ENCODE measurements at places on chromosomes 12 and 14.

- no peak for DNase-seq
Measured at GRCh38 chr12:96670334-96670899, 181.0 kb downstream of the CFAP54 start.

DNA sequence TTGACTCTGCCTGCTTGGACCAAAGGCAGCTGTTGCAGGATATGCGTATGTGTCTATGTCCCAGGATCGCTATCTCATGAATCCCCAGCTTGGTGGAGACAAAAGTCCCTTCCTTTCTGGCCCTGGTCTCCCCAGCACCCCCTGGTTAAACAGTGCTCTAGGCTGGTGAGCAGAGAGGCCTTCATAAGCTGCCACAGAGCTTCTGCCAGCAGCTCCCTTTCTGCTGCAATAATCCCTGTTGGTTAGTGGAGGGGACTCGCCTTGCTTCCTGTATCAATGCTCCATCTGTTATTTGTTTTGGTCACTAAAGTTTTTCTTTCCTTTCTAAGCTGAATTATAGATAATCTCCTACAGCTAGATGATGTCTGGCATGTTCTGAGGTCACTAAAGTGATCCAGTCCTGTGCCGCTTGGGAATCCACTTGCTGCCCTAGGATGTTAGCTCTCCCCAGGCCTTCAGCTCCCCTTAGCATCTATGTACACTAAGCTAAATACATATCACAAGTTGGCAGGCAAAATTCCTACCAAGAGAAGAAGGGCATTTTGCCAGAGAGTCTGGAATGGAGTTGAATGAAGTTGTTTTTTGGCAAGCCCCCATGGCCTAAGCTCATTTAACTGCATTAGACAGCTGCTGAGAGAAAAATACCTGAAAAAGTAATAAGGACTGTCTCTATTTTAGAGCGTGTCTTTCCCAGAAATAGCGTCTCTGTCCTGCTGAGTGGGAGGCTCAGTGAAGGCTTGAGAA is 47.8 kb downstream of the RDH12 start:
- no peak for DNase-seq

DNA sequence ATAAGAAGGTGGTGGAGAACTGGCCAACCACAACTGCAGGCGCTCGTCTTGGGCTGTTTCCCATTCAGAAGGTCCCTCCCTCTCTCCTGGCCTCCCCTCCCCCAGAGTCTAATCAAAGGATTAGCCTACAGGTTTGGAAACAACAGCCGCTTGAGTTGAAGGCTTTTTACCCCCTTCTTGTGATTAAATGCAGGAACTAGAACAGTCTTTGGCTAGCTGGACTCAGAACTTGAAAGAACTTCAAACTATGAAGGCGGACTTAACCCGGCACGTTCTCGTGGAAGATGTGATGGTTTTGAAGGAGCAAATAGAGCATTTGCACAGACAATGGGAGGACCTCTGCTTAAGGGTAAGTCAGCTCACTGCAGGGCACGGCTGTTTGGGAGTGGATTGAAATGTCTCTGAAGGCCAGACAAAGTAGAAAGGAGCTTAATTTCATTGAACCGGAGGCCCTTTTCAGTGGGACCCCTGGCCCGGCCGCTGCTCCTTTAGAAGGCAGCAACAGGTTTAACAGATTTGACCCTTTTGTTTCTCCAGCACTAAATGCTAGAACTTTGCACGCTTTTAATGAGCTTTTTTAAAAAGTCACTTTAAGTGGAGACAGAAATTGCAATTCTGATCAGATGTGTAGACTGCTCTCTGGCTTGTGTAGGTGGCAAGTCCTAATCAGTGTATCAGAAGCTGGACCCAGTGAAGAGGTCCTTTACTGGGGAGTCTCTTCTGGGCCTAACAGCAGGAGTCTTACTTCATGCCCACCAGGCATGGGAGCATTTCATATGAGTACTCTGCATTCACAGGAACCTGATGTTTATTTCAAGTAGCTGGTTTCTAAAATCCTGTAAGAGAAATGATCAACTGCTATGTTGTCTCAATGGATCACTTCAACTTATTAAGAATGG is 107.7 kb downstream of the ESR2 start:
- DNase-seq, result no peak

DNA sequence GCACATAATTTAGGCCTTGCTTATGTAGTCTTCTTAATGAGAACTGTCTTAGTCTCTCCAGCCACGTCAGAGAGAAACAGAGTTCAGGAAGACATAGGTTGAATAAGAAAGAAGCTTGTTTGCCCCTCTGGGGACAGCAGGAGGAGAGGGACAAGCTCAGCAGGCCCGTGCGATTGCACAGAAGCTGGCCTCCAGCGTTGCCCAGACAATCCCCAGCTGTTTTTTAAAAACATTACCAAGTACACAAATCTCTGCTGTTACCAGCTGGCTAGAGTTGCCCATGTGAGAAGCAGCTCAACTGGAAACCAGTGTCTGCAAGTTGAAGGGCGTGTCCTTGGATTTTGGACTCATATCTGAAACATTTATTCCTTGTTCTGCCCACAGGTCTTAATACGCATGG is 232.6 kb downstream of the EFCAB11 start:
- no peak for DNase-seq

- no peak for DNase-seq
Measured at GRCh38 chr12:27772328-27773049, 7.5 kb upstream of the KLHL42 start.

DNA sequence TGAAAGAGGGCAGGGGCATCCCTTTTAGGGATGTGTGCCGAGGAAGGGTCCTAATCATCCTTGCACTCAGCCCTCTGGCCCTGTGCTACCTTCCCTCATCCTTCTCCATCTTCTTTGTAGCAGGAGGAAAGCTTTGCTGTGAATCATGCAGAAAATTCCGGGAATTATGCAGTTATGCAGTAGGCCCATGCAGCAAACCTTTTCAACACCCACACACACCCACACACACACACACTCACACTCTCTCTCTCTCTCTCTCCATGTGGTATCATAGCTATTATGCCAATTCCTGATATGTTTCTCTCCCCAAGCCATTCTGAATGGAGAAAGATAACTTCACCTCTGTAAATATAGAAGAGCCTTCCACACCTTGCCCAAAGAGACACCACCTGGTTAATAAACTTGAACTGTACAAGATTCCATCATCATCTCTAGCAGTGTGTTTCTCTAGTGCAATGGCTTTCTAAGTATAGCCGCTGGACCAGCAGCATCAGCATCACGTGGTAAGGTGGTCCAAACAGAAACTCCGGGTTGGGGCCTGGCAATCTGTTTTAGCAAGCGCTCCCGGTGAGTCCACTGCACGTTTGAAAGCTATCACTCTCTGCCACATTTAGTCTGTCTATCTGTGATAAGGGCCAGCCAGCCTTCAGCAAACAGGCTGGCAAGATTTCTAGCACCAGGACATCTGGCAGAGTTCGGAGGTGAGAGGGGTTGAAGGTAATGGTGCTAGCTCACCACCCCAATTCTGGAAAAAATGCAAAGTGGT is 57.6 kb downstream of the MDM2 start:
- no peak for DNase-seq

DNA sequence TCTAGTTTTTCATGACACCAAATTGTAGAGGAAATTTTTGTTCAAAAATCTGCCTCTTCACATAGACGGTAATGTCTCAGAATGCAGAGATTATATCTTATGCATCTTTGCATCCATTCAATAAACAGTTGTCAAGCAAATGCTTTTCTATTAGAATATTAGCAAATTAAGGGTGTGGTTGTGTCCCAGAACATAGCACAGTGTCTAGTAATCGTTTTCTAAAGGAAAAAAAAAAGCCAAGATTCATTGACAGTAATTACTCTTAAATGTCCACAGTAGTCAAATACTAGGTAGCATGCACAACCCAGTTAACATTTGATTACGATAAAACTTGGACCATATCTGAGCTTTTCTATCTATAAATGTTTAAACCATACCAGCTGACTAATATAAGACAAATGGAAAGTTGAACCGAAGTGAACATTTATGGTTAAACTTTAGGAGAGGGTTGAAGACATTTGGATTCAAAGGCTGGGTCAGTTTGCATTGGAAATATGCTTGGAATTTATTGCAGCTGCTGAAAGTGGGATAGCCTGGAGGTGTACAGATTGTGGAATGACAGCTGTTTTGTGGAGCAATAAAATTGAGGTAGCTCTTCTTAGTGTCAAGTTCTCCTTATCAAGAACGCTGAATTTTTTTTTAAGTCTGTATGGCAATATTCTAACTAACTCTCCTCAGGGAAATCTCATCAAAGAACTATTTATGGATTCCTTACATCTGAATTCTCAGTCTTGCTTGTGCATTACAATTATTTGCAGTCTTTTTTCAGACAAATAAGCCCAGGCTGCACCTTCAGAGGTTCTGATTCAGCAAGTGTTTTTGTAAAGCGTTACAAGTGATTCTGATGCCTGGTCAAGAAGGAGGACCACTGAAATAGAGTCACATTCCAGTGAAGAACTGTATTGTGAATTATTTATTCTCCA is 66.7 kb upstream of the ATP2B1 start:
- DNase-seq, result no peak

DNA sequence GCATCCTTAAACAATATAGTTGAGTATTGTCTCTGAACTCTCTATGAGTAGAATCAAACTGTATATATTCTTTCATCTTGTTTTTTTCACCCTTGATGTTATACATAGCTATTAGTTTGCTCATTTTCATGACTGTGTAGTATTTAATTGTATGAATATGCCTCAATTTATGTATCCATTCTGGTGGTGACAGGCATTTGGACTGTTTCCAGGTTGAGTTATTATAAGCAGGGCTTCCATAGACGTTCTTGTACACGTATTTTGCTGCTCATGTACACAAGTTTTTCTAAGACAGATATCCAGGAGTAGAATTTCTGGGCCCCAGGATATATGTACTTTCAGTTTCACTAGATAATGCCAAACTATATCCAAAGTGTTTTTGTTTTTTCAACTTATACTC is 211.4 kb downstream of the NTF3 start:
- no peak for DNase-seq

DNA sequence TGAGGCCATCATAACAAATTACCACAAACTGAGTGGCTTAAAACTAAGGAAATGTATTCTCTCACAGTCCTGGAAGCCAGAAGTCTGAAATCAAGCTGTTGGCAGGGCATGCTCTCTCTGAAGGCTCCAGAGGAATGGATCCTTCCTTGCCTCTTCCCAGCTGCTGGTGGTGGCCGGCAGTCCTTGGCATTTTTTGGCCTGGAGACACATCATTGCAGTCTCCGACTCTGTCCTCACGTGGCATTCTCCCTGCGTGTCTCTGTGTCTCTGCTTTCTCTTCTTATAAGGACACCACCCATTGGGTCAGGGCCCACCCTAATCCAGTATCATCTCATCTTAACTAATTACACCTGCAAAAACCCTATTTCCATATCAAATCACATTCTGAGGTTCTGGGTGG is 206.1 kb downstream of the SLC41A2 start:
- no peak for DNase-seq

- no peak for DNase-seq
Measured at GRCh38 chr14:59679872-59680271, 103.3 kb upstream of the CCDC175 start.

- no peak for DNase-seq
Measured at GRCh38 chr14:58633831-58634230, 3.9 kb upstream of the DACT1 start.

GRCh38 chr14:105937253-105938054 is 411.1 kb downstream of the TMEM121 start:
- no peak for DNase-seq

- no peak for DNase-seq
Measured at GRCh38 chr14:95217391-95217900, 60.1 kb upstream of the DICER1 start.

All from H54 (cell line).